Activated CD8-positive, alpha-beta T cell treated with anti-CD3 and anti-CD28 coated beads, Interleukin-2, amount 10 ng/mL, durations not matched to agents 7 days and 5 days (primary cell): ENCODE measurements at places on chromosomes 3 and 15.

DNA sequence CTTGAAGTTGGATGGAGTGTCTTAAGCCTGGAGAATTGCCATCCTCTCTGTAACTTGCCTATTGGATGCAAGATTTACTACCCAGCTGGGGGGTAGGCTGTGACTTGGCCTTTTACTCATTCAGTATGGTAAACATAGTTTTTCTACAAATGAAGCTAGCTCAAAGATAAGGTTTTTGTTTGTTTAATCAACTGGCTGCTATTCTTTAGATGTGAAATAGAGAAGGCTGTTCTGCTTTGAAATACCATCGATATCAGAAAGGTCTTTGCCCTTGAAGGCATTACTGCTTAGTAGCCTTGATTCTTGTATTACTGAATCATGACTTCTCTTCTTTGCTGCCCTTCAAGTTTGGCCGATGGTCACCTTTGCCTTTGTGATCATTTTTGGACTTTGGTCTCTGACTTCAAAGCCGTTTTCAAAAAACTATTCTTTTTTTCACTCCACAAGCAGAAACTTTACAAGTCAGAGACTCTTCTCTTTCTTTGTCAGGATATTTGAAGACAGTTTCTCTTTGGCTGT, 83.1 kb downstream of the GAP43 start:
- no peak for DNase-seq

DNA sequence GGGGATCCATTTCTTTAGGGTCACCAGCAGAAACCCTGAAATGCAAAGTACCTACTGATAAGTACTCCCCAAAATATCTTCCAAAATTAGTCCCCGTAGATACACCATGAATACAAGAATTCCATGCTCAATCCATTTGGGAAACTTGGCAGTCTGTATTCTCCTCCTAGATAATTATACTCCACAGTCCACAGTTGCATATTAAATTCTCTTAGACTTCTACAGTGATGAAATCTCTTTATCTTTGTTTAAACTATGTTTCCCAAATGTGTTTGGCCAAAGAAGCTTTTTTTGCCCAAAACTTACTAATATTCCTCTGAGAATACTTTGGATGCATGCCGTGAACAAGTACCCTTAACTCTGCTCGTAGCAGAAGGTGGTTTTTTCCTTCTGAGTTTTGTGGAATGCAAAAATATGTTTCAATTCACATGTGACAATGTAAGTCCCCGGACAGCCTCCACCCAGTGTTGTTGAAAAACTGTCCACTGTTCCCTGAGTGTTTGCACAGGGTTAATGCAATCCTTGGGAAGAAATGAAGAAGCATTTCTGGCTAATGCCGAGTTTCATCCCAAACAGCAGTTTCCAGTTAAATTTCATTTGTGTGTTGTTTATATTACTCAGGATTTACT, 126.7 kb downstream of the ARNT2 start:
- DNase-seq: no peak

DNA sequence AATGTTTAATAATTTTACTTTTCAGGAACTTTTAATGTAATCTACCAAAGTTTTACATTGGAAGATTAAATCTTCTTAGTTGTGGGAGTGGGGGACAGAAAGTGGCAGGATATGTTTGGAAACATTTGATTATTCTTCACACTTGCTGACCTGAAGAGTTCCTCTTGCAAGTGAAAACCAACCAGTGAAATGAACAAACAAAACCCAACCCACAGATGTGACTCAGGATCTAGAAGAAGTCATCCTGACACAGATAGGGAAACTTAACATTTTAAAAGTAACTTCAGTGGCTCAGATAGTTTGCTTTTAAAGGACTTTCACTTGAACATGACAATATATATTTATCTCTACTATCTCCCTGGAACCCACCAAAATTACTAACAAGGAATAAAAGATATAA, 55.4 kb downstream of the ASTE1 start:
- no peak for DNase-seq

DNA sequence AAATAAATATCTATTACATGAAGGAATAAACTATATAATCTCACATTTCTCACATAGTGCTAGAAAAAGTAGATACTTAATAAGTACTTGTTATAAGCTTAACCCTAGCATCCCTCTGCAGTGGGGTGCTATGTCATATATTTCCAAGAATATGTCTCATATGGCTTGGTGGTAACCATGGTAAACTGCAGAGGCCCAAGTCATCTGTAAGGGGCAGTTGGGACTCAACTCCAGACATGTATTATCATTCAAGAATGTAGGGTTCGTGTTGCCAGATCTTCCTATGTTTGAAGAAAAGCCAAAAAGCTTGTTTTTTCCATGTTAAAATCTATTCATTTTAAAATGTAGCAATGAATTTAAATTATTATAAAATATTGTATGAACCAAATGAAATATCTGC, 46.2 kb downstream of the ZNF385D start:
- DNase-seq: no peak

DNA sequence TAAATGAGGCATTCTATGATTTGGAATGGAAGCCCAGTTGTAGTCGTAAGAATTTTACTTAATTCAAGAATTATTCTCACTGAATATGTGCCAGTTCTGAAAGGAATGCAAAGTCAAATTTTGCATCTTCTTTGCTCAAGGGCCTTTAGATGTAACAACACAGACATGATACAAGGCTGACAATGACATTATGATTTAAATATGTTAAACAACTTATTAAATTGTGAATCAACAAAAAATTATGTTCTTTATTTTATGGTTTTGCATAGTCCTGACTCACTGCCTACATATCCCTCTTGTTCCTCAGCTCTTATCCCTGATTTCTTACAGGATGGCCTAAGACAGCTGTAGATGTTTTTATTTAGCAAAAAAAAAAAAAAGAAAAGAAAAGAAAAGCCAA, 170.9 kb upstream of the NR2E3 start:
- DNase-seq: no peak

DNA sequence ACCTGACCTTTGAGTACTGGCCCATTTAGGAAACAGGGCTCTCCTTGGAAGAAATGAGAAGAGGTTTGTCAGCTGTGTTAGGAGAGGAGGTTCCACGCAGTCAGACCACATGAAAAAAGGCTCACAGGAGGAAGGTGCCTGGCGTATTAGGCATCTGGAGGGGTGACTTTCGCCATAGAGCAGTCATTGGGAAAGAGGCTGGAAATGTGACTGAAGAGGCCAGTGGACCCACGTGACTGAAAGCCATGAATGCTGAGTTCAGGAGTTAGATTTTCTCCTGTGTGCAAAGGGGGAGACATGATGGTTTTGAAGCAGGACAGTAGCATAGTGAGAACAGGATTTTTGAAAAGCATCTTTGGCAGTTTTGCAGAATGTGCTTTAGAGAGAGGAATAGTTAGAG, 29.7 kb upstream of the RNF7 start:
- no peak for DNase-seq

DNA sequence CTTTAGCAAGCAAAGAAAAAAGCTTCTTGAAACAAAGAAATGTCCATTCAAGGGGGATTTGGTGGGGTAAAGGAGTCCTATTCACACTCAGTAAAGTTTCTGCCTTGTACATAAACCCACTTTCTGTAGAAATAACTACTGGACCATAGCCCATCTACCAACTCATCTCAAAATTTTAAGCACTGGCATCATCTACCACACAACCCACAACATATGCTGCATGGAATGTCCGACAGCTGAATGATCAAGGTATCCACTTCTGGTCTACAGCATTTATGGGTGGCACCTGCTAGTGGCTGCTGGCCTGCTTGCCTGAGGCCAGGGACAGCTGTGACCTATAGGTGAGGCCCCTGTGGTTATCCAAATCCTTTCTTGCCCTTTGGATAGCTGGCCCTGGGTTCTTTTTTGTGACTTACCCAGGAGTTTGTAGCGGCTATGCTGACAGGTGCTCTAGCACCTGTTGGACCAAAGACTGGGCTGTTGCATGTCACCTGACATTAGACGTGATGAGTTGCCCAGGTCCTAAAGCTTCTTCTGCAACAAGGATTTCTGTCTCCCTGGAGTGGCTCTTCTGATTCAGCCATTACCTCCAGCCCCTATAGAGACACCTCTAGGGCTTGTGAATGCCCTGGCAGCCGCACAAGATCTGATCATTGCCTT, 19.2 kb upstream of the MEF2A start:
- no peak for DNase-seq
